Stimulated activated CD8-positive, alpha-beta memory T cell treated with anti-CD3 and anti-CD28 coated beads, Interleukin-4, amount 100 ng/mL, for 4 hours (primary cell): ENCODE measurements at places on chromosomes 1 and 21.

DNA sequence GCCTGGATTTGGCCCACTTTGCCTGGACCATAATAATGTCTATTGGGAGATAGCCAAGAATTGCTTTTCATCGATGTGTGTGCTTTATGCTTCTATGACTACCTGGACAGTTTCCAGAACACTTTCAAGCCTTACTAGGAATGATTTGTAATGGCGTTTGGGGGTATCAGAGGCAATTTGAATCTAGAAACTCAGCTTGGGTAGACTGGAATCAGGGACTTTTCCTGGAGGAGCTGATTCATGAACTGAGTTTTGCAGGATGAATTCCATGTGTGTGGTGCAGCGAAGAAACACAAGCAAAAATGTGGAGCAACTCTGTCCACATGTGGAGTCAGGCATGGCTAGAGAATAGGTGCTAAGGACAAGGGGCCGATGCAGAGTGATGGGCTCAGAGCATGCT, 11.9 kb upstream of the TMEM61 start:
- no peak for DNase-seq

- DNase-seq = no peak
Measured at GRCh38 chr1:41618066-41618825, 133.8 kb upstream of the EDN2 start.

DNA sequence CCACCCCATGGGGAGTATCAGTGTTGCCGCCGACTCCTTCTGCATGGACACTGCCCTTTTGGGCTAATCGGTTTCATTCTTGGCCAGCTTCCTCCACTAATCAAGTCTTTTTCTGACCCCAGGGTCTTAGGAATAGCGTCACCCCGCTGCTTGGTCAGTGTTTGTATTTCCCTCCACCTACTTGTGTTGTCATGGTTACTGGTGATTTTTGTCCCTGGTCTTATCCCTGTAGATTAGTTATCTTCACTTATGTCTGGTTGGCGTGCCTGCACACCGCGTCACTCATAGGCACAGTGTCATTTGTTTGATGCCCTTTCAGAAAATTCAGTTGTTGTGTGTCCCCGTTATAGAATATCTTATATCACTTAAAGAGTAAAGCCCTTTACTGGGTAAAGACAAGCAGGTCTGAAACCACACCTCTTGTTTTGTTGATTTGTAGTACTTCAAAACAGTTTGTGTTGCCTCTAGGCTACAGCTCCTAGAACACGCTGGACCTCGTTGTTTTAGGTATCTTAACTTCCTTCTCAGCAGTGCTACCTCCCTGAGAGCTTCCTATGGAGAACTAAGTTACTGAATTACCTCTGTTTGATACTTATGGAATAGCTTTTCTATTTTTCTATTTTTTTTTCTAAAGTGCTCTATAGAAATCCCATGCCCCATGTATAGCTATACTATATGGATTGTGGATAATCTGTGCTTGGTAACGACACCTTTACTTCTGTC, 868 bp downstream of the PPP1R12B start:
- no peak for DNase-seq

GRCh38 chr21:33238565-33239255, 9.0 kb downstream of the IFNAR2 start:
- DNase-seq = no peak

- DNase-seq = no peak
Measured at GRCh38 chr21:26739189-26739588, 106.0 kb downstream of the ADAMTS1 start.

DNA sequence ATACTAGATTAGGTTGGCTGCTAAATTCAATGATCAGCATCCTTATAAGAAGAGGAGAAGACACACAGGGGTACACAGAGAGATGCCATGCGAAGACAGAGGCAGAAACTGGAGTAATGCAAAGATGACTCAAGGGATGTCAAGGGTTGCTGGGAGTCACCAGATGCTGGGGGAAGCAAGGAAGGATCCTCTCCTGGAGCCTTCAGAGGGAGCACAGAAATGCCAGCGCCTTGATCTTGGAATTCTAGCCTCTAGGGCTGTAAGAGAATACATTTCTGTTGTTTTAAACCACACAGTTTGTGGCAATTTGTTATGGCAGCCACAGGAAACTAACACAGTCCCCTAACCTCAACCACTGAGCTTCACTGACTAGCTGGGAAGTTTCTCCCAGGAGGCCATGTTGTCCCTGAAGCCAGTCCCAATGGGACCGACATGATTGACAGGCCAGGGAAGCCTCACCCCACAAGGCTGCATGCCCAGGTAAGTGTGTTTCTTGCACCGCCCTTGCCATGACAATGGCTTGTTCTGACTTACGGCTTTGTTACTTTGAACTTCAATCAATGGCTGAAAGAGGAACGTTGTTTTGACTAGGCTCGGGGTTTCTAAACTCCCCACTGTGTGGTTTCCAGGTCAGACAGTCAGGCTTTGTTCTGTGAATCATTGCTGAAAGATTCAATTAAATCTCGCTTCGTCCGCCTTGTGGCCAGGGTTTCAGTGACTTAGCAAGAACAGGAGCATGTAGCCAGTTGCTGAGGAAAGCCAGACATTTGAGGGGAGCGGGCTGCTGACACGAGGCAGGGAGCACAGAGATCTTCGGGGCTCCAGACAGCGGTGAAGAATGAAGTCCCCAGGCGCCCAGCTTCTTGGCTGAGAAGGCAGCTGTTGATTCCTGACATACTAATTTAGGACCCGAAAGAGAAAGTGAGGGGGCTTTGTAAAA, 62.3 kb downstream of the RUNX1 start:
- no peak for DNase-seq

DNA sequence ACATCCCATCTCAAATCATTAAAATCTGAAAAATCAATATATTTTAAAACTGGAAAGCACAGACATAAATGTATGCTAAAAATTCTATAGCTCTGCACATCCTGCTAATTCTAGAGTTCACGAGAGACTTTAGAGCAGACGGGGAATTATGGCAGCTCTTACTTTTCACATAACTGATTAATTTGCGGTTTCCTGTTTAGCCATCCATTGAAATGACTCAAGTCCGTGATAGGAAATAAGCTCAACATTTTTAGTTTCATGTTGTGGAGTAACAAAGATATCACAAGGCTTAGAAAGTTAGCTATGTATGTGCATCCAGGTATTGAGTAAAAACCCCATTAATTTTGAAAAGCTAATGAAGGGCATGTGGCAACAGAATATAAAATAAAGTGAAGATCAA, 123.2 kb downstream of the SMYD2 start:
- DNase-seq = no peak

DNA sequence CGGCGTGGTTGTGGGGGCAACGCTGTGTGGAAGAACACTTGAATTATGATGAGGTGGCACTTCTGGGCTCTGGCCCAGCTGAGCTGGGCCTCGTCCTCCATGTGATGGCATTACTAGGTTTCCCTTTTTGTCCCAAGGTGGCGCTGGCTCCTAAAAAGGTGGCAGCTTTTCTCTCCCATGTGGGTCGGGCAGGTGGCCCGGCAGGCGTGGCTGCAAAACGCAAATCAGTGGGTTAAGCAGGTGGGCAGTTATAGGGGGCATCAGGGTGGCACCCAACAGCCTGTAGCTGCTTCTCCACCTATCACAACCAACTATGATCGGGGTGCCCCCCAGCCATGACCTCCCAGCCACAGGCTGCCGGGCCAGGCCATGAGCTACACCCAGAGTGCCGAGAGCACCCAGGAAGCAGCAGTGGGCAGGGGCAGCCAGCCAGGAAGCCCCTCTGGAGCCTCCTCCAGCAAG, 59.6 kb downstream of the KCNAB2 start:
- DNase-seq = no peak

DNA sequence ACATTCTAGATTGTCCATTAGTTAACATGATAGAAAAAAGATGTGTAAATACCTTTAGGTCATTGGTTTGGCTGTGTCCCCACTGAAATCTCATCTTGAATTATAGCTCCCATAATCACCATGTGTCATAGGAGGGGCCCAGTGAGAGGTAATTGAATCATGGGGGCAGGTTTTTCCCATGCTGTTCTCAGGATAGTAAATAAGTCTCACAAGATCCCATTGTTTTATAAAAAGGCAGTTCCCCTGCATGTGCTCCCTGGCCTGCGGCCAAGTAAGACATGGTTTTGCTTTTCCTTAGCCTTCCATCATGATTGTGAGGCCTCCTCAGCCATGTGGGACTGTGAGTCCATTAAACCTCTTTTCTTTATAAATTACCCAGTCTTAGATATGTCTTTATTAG, 32.5 kb upstream of the SLC44A5 start:
- no peak for DNase-seq

DNA sequence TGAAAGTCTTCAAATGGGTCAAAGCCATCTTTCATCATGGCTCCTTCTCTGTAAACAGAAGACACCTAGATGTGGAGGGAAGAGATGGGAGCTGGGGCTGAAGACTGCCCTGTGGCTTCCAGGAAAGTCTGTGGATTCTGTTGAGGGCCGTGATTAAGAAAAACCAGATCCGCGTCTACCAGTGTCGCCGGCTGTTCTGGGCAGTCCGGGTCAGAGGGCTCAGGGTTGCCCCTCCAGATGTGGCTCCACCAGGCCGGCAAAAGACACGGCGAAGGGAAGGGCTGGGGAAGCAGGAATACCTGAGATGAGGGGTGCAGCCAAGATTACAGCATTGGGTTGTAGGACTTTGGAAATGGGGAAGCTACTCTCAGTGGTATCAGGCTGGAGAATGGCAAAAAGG, 162.6 kb downstream of the RHOU start:
- no peak for DNase-seq

DNA sequence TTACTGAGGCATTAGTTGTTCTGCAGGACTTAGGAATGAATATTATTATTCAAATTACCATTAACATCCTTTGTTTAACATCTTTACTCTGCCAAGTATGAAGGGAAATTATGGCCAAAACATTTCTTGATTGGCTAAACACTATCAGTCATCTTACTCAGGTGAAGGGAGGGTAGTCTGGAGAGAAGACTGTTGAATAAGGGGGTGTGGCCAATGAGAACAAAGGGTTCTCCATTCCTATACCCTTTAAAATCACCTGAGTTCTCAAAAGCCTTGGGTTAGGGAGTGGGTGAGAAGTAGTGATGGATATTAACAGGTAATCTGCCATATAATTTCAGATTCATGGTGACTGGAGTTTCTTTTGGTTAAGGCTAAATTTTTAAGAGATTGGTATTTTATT, 19.3 kb downstream of the CRYZL1 start:
- DNase-seq = no peak

DNA sequence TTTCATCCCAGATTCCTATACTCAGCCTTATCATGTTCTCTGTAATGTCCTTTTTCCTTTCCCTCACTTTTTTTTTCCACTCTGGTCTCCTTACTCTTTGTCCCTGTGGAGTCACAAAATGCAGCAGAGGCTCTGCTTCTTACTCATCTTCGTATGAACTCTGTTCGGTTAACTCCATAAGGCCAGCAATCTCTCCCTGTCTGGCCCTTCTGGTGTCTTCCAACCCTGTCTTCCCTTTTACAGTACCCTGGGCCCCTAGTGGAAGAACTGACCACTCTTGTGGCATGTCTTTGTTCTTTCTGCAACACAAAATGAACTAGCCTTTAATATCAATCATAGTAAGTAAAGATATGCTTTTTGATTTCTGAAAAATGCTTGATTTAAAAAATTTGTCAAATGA, 7.1 kb downstream of the CD101 start:
- DNase-seq = no peak

GRCh38 chr1:42381280-42381673, 685 bp downstream of the RIMKLA start:
- DNase-seq = no peak

GRCh38 chr1:234665975-234666605, 56.1 kb upstream of the IRF2BP2 start:
- DNase-seq = no peak

- no peak for DNase-seq
Measured at GRCh38 chr21:34965200-34966174, 83.6 kb downstream of the RUNX1 start.

DNA sequence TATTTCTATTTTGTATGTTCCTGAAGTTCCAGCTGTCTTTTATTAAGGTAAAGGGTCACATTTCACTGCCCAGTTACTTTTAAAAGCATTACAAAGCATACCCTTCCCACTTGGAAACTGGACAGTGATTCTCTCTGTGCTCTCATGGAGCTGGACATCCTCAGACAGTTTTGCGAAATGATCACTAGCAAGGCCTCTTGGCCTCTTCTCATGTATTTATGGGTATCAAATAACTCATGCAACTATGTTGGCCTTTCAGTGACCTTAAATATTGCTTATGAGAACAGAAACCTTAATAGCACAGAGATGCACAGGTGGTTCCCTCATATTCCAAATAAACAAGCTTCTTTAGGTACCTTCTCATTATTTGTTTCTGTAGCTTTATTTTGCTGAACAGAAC, 7.9 kb upstream of the AMPD1 start:
- DNase-seq = no peak

DNA sequence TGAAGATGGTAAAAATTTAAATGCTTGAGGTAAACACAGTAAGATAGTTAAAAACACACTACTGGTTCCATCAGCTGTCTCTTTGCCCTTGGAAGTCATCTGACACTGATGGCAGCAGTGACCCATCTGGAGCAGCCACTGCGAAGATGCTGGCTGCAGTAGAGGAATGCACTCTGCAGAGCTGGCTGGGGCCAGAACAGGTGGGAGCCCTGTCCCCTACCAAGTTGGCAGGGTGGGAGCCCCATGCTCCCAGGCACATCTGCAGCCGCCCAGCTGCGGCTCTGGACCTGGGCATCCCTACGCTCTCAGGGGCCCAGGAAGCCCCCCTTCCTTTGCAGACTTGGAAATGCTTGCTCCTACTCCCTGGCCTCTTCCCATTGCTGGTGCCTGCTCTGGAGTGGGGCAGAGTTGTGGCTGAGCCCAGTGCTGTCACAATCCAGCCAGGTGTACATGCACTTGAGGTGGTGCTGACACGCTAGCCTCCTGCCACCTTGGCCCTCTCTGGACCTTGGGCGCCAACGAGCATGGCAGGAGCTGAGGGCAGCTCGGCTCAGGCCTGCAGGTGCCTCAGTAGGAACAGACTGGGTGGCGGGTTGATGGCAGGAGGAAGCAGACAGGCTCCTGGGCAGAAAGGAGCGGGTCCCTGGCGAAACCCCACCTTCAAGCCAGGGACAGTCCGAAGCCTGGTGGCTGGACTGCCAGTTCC, 227.0 kb downstream of the FGGY start:
- no peak for DNase-seq

- no peak for DNase-seq
Measured at GRCh38 chr1:212605441-212606394, 2.8 kb upstream of the ATF3 start.

DNA sequence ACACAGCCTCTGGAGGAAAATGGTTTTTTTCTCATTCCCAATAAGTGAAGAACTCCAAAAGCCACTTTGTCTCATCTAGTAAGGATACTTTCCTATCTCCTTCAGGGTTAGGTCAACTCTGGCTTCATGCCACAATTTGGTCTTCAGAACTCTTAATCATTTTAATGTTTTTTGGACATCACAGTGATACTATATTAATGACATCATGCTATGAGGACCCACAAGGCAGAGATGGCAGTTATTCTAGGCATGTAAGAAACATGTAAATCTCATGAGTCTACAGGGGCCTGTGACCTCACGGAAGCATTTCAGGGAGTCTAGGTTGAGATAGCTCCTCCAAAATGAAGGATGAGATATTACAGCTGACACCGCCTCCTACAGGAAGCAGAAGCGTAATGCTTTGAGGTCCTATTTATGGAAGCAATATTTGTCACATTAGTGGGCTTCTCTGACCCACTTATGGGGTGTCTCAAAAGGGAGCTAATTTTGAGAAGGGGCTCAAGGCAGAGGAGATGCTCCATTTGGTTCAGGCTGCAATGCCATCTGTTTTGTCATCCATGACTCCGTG, 5.0 kb upstream of the GPR137B start:
- no peak for DNase-seq
